ENCODE measurements at places on chromosomes 11 and 22.
A peak's percentile ranks its signal among the peaks of the same experiment; 100 is the strongest.

DNA sequence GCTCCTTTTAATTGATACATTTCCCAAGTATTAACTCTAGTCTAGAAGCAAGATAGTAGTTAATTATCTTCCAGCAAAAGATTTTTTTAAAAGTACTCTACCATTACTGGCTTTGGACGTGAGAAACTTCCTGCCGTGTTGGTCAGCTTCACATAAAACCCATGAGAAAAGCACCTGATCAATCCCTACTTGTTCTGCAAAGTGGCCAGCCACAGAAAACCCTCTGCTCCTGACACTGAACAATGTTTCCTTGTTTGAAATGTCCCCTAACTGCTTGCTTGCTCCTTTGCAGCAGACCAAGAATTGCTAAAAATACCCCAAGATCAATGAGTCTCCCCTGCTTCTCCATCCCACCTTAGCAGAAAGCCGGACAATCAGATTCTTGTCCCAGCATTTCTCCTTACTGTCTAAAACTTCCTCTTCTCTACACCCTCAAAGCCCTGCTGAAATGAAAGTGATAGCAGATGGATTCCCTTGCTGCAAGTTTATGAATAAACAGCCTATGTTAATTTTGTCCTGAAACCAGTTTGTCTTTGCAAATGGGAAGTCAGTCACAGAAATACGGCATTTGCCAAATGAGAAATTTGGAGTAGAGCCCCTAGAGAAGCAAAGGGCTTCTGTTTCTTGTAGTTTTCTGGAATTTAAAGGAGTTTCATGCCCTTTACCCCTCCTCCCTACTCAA lies 207.1 kb upstream of the ARHGAP20 start:
- no peak for DNase-seq

DNA sequence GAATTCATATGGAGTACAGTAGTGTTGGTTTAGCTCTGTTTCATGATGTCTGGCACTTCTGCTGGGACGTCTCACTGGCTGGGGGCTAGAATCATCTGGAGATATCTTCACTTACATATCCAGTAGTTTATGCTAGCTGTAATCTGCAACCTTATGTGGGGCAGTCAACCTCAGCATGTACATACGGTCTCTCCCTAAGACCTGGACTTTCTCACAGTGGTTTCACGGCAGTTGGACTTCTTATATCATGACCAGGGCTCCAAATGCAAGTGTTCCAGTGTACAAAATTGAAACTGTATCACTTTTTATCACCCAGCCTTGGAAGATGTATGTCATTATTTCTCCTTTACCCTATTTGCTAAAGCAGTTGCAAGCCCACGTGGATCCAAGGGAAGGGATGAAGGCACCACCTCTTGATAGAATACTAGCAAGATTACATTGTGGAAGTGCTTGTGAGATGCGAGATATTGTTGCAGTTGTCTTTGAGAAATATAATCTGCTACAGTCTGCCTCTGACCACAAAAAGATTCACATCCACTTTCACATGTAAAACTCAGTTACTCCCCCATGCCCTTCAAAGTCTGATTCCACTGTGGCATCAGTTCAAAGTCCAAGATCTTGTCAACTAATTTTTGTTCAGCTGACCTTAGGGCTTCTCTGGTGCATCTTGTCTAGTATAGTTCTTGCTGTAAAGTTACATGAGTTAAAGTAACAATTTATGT lies 316.6 kb upstream of the NCAM1 start:
- no peak for DNase-seq

DNA sequence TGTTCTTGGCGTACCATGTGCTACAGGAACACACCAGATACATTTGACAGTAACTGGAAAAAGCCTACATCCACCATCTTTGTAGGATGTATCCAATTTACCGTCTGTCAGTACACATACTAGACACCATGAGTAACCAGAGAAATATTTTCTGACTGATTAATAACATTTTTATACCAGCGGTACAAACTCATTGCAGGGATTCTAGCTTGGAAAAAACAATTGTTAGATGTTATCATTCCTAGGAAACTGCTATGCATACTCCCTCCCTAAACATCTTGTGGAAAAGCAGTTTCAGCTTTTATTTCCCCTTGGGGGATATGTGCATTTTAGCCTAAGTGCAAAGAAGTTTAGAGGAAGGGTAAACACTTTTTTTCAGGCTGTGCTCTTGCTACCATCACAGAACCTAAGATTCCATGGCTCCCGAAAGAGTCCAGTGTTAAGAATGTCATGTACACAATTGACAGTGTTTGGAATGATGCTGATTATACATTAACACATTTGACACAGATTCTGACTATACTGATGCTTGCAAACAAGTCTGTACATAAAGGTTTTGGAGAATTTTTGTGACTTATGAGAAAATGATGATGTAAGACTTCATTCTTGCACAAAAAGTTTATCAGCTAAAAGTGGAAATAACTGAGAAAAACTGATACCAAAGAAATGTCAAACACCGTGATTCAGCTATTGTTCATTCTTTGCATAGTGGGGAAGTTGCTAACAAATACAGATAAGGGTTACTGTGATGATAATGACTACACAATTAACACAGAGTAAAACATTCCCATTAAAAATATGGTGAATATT lies 23.7 kb downstream of the NCF4 start:
- no peak for DNase-seq

DNA sequence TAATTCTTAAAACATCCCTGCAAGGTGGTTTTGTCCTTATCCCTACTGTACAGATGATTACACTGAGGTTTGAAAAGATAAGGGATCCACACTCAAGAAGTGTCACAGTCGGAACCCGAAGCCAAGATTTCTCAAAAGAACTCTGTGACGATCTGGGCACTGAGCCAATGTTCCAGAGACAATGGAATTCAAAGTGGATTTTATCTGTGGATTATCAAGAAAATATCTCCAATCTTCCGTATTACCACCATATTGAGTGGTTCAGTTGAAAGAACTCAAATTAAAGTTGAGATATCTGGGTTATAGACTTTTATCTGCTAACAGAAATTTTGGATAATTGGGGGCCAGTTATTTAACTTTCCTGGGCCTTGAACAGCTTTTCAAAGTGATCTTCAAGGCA lies 100.0 kb upstream of the GRAMD1B start:
- DNase-seq = no peak

DNA sequence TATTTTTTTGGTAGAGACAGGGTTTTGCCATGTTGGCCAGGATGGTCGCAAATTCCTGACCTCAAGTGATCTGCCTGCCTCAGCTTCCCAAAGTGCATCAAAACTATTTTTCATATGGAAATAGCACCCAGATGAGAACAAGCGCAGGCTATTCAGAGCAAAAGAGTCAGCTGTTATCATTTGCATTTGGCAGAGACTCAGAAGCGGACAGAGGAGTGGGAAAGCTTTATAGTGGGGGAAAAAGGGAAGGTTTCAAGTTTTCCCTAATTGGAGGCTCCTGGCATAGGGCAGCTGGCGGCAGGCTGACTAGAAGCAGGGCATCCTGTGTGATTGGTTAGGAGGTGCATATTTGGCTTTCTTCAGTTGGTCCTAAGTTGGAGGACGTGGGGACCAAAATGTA lies 20.2 kb downstream of the ATG13 start:
- DNase-seq = no peak

DNA sequence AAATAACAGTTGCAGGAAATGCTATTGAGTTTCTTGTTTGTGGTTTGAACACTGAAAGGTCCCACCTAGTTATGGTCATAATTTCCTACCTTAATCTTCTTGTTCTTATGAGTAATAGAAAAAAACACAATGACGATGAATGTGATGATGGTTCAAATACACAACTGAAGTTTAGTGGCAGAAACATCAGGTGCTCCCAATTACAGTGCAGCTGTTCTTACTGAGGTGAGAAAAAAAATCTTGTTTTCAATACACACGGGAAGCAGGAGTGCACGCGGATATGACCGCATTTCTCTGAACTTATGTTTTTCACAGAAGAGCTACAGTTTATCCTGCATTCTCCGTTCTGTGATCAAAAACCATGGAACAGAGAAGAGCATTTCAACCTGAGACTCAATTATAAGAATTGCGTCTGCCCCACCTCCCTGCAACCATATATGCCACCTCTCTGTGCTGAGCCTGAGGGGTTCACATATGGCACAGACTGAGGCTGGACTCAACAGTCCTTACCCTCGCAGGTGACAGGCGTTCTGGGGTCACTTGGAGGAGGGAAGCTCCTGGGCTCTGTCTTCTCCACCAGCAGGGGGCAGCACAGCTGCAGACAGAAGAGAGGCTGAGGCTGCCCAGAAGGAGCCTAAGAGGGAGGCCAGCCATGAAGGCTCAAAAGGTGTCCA lies 99.7 kb upstream of the IGLL5 start:
- DNase-seq = peak; percentile 26

DNA sequence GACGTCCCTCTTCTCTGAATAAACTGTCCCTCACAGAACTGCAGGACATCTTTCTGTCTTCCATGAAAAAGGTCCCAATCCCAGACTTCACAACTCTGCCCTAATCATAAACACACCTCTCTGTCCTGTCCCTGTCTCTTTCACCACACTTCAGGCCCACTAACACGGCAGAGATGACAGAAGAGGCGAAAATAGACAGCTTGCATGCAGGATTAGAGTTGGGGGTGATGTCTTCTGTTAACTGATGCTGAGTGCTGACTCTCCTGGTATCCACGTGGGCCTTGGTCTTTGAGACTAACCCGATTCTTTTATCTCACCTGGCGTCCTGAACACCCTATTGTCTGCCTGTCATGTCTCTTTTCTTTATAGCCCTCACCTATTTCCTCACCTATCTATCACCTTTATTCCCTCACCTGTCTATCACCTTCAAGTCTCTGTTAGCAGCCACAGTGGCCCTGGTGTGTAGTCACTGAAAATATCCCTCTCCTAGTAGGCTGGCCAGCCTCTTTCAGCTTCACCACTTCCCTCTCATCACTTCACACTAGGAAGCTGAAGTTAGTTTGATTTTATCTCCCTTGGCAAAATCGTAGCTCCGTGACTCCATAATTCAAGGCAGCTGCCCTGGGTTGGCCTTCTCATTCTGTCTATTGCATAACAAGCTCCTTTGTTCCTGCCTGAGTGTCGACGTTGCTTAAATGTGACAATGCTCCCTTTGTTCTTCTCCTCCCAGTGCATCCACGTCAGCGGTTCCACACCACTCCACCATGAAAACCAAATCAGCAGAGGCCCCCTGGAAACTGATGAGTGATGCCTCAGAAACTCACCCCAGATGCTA lies 30.6 kb upstream of the DRD2 start:
- DNase-seq = no peak

DNA sequence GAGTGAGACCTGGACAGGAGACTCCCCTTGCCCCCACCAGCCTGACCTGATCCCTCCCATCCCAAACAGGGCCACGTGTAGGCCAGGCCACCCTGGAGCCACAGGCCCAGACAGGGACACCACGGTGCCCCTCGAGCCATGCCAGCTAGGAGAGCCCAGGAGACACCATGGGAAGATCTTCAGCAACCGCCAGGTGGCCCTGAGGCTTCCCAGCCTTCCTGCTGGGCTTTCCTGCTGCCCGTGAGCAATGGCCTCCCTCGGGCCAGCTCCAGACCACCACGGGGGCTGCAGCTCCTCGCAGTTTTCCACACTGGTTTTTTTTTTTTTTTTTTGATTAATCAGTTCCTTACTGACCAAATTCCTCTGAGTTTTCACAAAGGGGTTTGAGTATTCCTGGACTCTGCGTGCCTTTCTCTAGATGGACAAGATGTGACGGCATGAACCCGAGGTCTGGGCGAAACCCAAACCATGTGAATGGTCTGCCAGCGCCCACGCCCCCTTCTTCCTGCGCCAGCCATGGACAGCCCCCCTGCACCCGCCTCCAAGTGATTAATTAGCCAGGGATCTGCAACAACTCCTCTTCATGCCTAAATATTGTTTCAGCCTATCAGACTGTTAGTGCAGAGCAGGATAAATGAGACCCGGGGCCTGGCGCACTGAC lies 40.9 kb downstream of the TBX1 start:
- no peak for DNase-seq

GRCh38 chr11:128940156-128940555 lies 2.5 kb downstream of the TP53AIP1 start:
- no peak for DNase-seq

- no peak for DNase-seq
These were observed 49.7 kb upstream of the FGF3 start for GRCh38 chr11:69868871-69869270.

DNA sequence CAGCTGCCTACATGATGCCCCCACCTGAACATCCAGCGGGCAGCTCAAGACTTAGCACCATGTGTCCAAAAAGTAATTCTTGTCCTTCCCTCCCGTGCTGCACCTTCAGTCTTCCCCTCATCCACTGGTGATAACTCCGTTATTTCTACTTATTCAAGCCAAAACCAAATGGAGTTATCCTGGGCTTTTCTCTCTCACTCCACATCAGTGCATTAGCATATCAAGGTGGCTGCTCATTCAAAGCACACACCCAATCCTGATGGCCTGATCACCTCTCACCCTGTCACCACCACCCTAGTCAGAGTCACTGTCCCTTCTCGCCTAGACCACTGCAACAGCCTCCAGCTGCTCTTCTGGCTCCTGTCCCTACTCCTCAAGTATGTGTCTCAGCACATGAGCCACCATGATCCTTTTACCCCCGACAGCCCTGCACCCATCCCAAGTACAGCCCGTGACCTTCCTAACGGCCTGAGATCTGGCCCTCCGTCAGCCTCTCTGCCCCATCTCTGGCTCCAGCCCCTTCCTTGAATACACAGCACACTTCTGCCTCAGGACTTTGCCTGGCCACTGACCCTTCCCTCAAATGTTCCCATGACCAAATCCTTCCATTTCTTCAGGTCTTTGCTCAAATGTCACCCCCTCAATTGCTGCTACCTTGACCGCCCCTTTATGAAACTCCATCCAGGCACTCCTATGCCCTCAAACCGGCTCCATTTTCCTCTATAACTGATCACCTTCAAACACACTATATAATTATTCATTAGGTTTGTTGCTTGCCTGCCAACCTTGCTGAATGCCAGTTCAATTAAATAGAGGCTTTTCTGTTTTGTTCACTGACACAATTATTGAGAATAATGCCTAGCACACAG lies 19.7 kb upstream of the SLC25A1 start:
- DNase-seq = no peak

GRCh38 chr11:35058669-35059434 lies 80.1 kb upstream of the CD44 start:
- DNase-seq = no peak

GRCh38 chr22:26671317-26672059 lies 14.1 kb downstream of the MIAT start:
- DNase-seq = peak; percentile 50

DNA sequence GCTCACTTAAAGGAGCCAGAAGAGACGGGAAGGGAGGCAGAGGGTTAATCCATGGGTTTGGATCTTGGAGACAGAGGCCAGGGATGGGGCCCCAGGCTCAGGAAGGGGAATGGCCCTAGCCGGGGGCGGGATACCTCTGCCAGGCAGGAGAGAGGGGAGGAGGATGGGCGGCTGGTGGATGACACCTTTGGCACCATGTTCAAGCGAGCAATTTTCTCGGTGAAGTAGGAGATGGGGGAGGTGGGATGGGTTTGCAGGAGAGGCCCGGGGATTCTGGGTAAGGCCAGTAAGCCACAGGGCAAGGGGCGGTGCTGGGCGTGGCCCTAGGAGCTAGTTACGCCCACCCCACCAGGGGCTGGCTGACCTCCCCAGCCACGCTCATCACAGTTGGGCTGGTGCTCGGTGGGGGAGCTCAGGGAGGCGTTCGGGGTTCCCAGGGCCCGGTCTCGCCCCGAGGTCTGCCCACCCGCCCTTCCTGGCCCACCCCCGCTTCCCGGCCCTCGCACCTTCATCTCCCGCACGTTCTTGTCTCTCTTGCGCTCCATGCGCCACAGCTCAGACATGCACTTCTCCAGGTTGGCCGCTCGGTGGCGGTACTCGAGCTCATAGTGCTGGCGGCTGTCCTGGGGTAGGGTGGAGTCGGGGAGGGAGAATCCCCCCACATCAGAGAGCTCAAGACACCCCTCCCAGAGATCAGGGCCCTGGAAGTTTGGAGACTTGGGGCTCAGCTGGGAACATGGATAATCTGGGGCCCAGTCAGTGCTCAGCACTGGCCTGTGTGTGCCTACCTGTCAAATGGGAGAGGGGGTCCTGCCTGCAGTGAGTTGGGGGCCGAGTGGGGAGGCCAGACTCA lies 12.7 kb downstream of the BAIAP2L2 start:
- no peak for DNase-seq

Measured in stimulated activated CD4-positive, alpha-beta T cell treated with anti-CD3 and anti-CD28 coated beads, TNF-alpha, amount 100 ng/mL, for 48 hours (primary cell).